ENCODE measurements at places on chromosomes 1 and 21. TPM values are rescaled to one million over a fixed set of nuclear protein-coding genes. Genes with fewer than 3 reads are reported as not detected.
A peak's percentile ranks its signal among the peaks of the same experiment; 100 is the strongest.

TPTE gene
- total RNA-seq, result not detected

DNA sequence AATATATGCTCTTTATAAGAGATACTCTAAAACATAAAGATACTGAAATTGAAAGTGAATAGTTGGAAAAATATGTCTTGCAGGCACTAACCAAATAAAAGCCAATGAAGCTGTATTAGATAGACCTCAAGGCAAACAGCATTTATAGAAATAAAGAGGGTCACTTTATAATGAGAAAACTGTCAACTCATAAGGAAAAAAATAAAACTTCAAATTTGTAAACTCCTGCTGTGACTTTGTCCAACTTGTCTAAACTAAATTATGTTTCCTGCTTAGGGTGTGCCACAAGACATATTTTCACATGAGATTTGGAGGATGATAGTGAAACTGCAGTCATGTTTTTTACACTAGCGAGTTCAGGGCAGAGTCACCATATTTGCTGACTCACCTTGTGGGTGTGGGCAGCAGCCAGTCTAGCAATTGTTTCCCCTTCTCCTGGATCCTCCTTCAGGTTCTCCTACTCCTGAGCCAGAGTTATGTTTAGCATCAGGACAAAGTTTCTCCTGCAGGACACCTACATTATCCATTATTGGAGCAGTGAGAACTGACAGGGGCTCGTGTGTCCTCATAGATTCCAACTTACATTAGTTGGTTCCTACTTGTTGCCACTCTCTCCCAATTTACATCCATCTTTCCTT lies 43.8 kb downstream of the CD53 start:
- no peak overlapping the region for H3K27ac ChIP-seq
- H3K4me1 ChIP-seq, result no peaks in the 10 kb centered on the region
- no peak for DNase-seq

DNA sequence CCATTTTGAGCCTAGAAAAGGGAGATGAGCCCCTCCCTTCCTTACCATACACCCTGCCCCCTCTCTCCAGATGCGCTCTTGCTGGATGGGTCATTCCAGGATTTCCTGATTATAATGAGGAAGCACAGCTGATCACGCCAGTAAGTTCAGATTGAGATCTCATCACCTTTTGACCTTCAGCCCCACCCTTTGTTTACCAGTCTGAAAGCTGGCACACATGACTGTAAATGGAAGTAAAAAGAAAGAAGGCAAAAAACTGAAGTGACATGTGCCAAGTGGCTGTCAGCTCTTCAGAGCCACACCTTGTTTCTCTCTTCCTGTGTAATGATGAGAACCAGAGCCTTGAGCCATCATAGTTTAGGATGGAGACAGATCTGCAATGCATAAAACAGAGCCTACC lies 27.9 kb downstream of the S1PR1 start:
- H3K4me1 ChIP-seq, result peaks cover 7% of the 10 kb centered on the region
- no peaks in the 10 kb centered on the region for H3K27me3 ChIP-seq
- no peak for DNase-seq
- H3K36me3 ChIP-seq, result no peaks in the 10 kb centered on the region
- H3K4me3 ChIP-seq, result no peak overlapping the region

- H3K4me3 ChIP-seq, result no peak overlapping the region
- H3K4me1 ChIP-seq, result no peaks in the 10 kb centered on the region
- H3K27me3 ChIP-seq, result no peaks in the 10 kb centered on the region
Measured at GRCh38 chr1:19918057-19918456, 5.4 kb downstream of the PLA2G2E start.

CATSPER4 gene
- not detected for total RNA-seq

DNA sequence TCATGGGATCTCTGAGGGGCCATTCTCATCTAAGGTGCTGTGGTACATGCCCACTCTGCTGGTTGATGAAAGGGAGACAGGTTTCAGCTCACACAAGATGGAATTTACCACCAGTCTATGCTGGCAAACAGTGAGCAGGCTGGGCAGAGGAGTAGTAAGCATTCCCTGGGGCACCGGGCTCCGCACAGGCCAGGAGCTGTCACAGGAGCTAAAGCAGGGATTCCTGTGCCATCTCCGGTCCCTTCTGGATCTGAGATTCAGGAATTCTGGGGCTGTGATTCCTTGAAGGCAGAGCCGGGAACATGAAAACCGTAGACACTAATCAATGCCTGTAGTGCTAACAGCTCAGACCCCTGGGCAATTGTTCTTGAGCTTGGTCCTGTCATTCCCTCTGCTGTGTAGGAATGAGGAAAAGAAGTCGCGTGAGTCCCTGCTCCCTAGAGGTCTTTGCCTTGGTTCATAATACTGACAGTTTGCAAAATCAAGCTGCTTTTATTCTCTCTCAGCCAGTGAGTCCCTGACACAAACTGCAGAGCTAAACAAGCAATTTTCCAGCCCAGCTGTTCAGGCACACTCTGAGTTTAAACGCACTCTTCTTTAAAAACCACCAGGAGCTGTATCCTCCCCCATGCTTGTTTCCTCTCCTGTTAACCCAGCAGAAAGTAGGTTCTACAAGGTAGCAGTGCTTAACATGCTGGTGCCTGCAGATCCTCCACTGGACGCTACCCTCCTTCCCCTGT lies 52.5 kb downstream of the MDM4 start:
- no peaks in the 10 kb centered on the region for H3K27me3 ChIP-seq
- no peak overlapping the region for H3K4me3 ChIP-seq
- no peak for DNase-seq
- no peak overlapping the region for H3K27ac ChIP-seq
- H3K4me1 ChIP-seq, result no peaks in the 10 kb centered on the region

GRCh38 chr1:60942291-60942690 lies 140.1 kb upstream of the NFIA start:
- H3K36me3 ChIP-seq, result no peaks in the 10 kb centered on the region
- H3K27me3 ChIP-seq, result no peaks in the 10 kb centered on the region
- no peak overlapping the region for H3K27ac ChIP-seq
- H3K4me1 ChIP-seq, result no peaks in the 10 kb centered on the region

- H3K4me3 ChIP-seq, result no peak overlapping the region
- peak overlapping the region; percentile 10 for H3K27ac ChIP-seq
- DNase-seq, result no peak
- H3K27me3 ChIP-seq, result no peaks in the 10 kb centered on the region
Measured at GRCh38 chr1:100622506-100622905, 84.6 kb downstream of the GPR88 start.
